Thoracic aorta (tissue), 2 donors: ENCODE measurements at places on chromosomes 4 and X.

- DNase-seq: no peak
Observed at GRCh38 chrX:1592470-1593142, 1.2 kb downstream of the AKAP17A start.

- DNase-seq: no peak
Observed at GRCh38 chr4:75490155-75490554, 24.0 kb downstream of the RCHY1 start.

DNA sequence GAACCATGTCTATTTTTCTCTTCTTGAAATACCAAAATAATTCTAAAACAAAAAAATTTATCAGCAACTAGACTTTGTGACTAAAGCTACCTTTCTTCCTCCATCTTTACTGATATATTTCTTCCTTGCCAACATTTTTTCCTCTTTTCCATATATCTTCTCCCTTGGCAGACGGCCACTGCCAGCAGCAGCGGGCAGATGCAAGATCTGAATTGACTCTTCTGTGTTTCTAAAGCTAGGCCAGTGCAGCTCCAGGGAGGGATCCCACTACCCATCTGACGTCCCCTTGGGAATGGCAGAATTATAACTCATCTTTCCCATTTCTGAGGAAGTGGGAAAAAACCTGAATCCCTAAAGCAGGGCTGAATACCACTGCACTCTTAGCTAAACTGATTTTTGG is 206.4 kb downstream of the NR3C2 start:
- DNase-seq: no peak

DNA sequence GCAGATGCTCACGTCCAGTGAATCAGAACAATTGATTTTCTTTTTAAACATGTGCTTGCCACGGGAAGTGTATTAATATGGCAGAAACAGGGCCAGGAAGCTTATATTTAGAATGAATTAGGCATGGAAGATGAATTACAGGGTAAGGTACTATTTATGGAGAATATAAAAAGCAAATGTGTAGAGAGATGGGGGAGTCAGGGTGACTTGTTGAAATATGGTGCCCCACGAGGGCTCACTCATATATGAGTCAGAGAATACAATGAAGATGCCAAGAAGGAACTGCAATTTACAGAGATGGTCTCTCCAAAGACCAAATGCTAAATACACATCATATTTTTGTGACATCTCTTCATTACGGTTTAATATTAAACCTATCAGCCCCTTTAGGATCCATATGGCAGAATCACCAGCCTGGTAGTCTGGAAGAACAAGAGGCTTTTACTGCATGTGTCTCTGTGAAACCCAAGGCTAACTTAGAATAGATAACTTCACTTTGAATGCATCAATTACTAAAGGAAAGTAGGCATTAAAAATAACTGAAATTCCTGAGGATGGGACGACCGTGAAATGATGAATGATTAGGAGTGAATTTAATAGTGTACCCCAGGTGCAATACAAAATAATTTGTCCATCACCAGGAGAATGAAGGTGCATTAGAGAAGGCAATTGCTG is 385.3 kb downstream of the ARHGAP24 start:
- no peak for DNase-seq

GRCh38 chr4:5749568-5749967 is 38.6 kb downstream of the EVC start:
- DNase-seq: no peak

GRCh38 chr4:52982255-52982945 is 120.3 kb downstream of the RASL11B start:
- no peak for DNase-seq

- no peak for DNase-seq
Observed at GRCh38 chr4:139655116-139655515, 10.5 kb upstream of the MGST2 start.

DNA sequence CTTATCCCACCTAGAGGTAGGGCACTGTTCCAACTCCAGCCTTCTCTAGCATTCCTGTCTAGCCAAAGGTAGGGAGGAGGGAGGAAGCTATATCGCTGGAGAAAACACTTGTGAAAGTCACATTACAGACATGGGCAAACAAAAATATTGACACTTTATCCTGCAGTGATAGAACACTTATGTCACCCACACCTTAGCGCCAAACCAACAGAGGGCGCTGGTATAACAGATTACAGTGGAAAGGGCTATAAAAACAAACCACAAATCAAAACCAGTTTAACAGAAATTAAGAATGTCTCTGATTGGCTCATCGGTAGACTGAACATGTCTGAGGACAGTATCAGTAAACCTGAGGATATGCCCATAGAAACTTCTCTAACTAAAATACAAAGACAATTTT is 451.3 kb downstream of the TLL1 start:
- DNase-seq: no peak

GRCh38 chr4:181508601-181509000 is 734.6 kb upstream of the TENM3 start:
- DNase-seq: no peak

DNA sequence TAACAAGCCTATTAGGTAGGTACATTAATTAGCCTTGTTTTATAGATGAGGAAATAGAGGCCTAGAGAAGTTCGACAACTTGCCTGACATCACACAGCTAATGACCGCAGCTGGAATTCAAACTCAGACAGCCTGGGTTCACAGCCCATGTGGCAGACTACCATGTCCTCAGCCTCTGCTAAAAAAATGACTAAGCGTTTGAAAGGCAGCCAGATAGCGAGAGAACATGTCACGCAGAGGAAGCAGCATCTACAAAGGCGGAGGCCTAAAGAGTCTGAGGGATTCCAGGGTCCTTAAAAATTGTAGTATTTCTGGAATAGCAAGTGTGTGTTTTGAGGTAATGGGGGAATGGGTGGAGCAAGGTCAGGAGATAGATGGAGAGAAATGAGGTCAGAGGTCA is 33.2 kb upstream of the BMP15 start:
- no peak for DNase-seq

DNA sequence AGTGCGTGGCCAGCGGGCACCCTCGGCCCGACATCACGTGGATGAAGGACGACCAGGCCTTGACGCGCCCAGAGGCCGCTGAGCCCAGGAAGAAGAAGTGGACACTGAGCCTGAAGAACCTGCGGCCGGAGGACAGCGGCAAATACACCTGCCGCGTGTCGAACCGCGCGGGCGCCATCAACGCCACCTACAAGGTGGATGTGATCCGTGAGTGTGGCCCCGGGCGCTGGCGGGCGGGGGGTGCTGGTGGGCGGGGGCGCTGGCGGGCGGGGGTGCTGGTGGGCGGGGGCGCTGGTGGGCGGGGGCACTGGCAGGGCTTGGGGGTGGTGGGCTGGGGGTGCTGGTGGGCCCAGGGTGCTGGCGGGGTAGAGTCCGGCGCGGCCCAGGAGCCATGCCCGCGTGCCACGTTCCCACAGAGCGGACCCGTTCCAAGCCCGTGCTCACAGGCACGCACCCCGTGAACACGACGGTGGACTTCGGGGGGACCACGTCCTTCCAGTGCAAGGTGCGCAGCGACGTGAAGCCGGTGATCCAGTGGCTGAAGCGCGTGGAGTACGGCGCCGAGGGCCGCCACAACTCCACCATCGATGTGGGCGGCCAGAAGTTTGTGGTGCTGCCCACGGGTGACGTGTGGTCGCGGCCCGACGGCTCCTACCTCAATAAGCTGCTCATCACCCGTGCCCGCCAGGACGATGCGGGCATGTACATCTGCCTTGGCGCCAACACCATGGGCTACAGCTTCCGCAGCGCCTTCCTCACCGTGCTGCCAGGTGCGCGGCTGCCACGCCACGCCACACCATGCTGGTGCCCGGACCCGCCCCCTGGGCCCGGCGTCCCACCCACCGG is 12.7 kb downstream of the FGFRL1 start:
- DNase-seq: no peak

GRCh38 chrX:133538148-133538547 is 122.9 kb upstream of the GPC4 start:
- DNase-seq: no peak

GRCh38 chr4:76977736-76978350 is 28.3 kb downstream of the SEPTIN11 start:
- no peak for DNase-seq

DNA sequence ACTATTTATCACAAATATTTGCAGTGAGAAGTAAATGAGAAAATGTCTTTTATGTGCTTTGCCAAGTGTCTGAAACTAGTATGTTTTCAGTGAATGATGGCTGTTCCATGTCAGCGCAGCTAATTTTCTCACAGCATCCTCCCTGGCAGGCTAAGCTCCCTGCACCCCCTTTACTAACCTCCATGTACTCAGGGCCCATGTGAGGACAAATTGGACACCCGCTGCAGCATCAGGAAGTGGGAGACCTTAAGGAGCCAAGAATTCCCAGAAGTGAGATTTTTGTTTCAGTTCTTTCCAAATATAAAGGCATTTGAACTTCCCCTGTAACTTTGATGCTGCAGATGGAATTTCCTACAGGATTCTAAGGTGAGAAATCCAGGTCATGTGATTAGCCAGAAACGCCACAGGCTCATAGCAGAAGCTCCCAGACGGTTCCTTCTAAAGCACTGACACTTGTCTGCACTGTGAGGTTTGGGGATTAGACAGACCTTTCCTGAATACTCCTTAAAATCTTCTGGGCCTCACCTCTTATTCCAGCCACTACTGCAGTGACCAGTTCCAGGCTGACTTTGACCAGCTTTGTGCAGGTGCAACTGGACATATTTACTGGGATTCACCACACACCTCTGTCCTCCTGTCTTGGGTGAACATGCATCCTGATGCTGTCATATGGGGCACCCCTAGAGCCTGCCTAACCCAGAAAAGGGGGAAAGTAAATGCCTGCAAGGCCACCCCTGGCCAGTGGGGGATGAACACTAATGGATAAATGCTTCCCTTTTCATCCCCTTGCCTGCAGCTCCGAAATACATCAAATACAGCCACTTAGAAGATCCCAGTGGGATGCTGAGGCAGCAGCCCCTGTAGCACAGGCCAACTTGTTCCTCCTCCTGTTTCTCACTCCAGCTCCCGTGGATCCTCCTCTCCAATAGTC is 45.9 kb downstream of the LGI2 start:
- no peak for DNase-seq

DNA sequence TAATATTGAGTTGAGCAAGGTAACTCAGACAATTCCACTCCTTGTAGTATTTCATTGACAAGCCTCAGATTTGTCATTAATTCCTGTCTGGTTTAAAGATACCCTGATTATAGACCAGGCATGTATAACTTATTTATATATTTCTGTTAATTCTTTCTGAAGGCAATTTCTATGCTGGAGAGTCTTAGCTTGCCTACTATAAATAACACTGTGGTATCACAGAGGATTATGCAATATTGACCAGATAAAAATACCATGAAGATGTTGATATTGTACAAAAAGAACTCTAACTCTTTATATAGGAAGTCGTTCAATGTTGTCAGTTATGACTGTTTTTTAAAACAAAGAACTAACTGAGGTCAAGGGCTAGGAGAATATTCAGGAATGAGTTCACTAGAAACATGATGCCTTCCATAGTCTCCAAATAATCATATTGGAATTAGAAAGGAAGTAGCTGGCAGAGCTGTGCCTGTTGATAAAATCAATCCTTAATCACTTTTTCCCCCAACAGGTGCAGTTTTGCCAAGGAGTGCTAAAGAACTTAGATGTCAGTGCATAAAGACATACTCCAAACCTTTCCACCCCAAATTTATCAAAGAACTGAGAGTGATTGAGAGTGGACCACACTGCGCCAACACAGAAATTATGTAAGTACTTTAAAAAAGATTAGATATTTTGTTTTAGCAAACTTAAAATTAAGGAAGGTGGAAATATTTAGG is 821 bp downstream of the CXCL8 start:
- no peak for DNase-seq

GRCh38 chrX:31893525-31893924 is 821.7 kb upstream of the FTHL17 start:
- no peak for DNase-seq

DNA sequence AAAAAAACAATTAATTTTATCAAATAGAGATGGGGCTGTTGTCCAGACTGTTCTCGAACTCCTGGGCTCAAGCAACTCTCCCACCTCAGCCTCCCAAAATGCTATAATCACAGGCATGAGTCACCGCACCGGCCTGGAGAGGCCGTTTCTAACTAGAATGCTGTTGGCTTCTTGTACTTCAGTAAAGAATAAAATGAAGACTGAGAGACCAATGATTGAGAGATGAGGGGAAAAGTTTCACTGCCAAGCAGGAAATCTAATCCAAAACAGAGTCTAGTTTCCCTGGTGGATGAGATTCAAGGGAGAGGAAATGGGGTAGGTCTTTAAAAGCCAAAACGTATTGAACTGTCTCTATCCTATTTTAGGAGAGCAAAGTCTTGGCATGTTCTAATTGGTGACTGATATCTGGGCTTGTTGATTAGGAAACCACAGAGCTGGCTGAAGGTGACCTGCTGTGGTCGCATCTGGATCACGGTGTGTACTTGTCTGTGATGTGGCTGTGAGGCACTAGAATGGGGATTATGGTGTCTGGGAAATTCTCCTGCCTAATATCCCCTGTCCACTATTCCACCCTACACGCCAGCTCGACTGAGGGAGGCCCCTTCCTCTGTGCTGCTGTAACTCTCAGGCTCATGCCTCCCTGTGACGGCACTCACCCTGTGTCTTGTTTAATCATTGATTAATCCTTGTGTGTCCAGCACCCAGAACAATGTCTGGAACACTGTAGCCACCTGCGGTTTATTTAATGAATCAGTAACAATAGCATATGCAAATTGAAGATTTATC is 15.0 kb upstream of the TRIM2 start:
- DNase-seq: no peak

GRCh38 chr4:25775166-25775565 is 87.6 kb downstream of the SEL1L3 start:
- no peak for DNase-seq

DNA sequence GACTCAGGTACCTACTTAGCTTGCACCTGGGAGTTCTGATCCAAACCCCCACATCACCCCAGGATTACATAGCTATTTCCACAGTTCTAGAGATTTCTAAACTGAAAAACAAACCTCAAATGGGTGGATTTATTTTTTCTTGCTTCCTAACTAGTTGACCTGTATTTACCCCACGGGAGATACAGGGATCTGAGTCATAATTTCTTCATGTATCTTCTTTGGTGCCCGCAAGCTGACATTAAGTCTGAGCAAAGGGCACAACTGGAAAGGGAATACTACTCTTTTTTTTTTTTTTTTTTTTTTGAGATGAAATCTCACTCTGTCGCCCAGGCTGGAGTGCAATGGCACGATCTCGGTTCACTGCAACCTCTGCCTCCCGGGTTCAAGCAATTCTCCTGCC is 10.0 kb upstream of the ELOVL6 start:
- DNase-seq: no peak

DNA sequence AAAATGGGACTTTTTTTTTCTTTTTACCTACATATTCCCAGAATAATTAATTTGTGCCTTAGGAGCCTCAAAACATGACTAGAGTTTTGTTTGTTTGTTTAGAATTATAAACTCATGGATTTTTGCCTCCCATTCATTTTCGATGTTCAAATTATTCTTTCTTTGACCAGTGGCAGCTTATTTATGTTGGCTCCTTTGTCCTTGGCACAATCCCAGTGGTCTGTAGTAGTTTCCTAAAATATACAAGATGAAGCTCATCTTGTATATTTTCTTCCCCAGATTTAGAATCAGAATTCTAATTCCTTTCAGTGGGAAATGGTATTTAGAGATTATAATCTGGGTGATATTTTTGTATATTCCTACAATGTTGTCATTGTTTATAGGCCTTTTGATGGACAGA is 27.2 kb downstream of the DCK start:
- no peak for DNase-seq
